Transverse colon (tissue), 4 donors: ENCODE measurements at places on chromosomes 5 and 9. TPM values are rescaled to one million over a fixed set of nuclear protein-coding genes. Genes with fewer than 3 reads are reported as not detected.

Gene ZNF366
- total RNA-seq: 1.4 TPM

DNA sequence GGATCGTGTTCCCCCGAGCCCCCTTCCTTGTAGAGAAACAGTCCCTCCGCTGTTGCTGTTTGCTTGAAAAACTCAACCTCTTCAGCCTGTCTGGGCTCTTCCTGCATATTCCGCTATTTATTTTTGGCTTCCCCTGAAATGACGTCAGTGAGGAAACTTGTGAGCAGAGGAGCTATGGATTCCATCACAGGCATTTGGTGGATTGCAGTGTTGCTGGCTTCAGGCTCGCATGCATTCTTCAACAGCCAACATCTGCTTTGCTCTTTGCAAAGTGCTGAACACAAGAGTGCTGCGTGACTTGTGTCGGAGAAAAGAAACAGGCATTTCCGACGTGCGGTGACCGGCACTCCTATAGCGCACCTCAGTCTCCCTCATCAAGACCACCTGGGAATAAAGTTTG lies 232.7 kb downstream of the RFK start:
- no peaks in the 10 kb centered on the region for H3K27me3 ChIP-seq
- H3K4me1 ChIP-seq: peaks cover 9% of the 10 kb centered on the region
- no peak overlapping the region for H3K4me3 ChIP-seq
- peak overlapping the region; percentile 65 for H3K27ac ChIP-seq

Gene F2RL2
- 0.96 TPM for total RNA-seq

DNA sequence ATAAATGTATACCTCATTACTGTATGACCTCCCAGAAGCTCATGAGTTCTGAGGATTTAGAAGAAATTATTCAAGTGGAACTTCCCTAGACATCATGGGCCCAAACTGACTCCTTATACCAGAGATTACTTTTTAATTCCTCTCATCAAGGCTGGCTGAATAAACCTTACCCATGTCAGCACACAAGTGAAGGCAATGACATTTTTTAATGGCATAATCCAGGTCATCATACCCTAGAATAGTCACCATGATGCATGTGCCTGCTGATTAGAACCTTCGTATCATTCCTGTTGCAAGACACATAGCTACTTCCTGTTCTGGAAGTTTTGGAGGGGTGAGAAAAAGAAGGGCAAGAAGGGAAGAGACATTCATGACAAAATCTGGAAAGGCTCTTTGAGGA lies 49.8 kb upstream of the IFNK start:
- H3K4me3 ChIP-seq: no peak overlapping the region
- H3K27ac ChIP-seq: peak overlapping the region; percentile 2
- DNase-seq: no peak
- peaks cover 36% of the 10 kb centered on the region for H3K4me1 ChIP-seq
- no peaks in the 10 kb centered on the region for H3K36me3 ChIP-seq

Gene CHMP5
- total RNA-seq: 100 TPM

DNA sequence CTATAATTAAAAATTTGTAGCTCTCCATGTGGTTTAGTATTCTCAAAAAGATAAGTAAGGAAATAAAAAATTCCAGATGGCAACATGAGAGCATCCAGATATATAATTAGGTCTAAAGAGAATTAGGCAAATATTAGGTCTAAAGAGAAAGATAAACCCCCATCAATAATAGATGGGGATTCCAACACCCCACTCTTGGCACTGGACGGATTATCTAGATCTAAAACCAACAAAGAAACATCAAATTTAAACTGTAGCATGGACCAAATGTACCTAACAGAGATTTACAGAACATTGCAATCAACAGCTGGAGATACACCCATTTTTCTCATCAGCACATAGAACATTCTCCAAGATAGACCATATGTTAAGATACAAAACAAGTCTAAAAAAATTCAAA lies 31.6 kb downstream of the RGMB start:
- no peak overlapping the region for H3K27ac ChIP-seq
- H3K4me3 ChIP-seq: no peak overlapping the region
- H3K36me3 ChIP-seq: peaks cover 4% of the 10 kb centered on the region
- H3K27me3 ChIP-seq: no peaks in the 10 kb centered on the region
- no peak for DNase-seq
- no peaks in the 10 kb centered on the region for H3K4me1 ChIP-seq
